Mesenteric fat pad (tissue), 1 donor: ENCODE measurements at places on chromosomes 6 and 20. TPM values are rescaled to one million over a fixed set of nuclear protein-coding genes. Genes with fewer than 3 reads are reported as not detected.
A peak's percentile ranks its signal among the peaks of the same experiment; 100 is the strongest.

- peak; percentile 12 for DNase-seq
Measured at GRCh38 chr6:36677753-36678487, 594 bp upstream of the CDKN1A start.

GRCh38 chr20:11521476-11522365 is 396.0 kb upstream of the BTBD3 start:
- DNase-seq = no peak

GRCh38 chr6:91626911-91627310 is 1040.0 kb upstream of the MAP3K7 start:
- no peak for DNase-seq

DNA sequence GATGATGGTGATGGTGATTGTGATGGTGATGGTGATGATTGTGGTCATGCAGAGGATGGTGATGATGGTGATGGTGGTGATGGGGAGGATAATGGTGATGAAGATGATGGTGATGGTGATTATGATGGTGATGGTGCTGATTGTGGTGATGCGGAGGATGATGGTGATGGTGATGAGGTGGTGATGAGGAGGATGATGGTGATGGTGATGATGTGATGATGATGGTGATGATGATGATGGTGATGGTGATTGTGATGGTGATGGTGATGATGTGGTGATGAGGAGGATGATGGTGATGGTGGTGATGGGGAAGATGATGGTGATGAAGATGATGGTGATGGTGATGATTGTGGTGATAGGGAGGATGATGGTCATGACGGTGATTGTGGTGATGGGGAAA is 333.7 kb downstream of the CDH4 start:
- no peak for DNase-seq

CLPSL1 gene
- not detected for total RNA-seq

CFB gene
- 38.0 TPM for total RNA-seq
